Suppressor macrophage treated with lipopolysaccharide for 1 hour (primary cell): ENCODE measurements at places on chromosomes 5 and 9.

DNA sequence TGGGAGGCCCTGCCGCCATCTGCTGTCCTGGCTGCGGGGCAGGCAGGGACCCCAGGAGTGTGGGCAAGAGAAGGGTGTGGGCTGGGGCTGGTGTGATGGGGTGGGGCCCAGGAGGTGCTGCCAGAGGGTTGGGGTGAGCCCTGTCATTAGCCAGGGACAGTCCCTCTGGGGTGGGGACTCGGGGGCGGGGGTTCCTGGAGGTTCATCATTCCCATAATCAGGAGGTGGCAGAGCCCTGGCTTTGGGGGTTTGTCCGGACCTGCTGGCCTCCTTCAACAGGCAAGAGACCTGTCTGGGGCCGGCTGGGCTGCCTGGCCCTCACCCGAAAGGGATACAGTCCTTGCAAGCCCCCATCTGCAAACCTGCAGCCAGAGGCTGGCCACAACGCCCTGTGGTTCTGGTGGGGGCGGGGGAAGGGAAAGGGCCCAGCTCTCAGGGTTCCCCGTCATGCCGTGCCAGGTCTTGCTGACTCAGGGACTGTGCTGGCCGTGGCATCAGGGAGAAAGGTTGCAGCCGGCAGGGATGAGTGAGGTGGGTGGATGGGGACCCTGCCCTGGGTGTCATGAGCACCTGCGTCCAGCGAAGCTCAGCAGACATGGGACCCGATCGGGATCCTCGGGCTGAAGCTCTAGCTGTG is 65.2 kb downstream of the MRPL36 start:
- no peak for DNase-seq

GRCh38 chr9:88651682-88652633 is 117.0 kb downstream of the NXNL2 start:
- DNase-seq = peak; percentile 84

DNA sequence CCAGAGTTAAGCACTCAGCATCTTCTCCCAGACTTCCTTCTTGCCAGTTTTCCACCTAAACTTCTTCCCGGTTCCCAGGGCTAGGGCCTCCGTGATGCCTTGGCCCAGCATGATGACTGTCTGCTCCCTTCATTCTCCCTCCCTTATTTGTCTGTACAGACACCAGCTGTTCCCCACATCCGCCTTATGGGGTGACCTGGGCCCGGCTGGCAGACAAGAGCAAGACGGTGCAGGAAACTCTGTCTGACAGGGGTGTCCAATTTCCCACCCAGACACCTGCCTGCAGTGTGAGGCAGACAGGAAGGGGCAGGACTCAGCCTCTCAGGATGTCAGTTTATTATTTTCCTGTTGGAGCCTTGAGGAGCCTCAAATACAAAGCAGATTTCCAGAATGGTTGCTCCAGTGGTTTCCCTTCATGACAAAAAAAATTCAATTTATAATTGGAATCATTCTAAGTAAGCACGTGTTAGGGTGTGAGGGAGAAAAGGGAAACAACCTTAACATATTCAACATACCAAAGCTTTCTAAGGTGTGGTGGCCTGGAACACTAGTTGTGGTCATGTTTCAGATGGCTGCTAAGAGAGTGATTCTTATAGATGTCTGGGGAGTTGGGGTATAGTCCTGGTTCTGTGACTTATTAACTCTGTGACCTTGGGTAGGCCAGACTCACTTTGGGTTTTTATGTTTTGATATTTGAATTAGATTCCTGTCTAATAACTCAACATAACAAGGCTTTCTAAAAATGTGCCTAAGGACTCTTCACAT is 234.5 kb downstream of the PAPPA start:
- no peak for DNase-seq

DNA sequence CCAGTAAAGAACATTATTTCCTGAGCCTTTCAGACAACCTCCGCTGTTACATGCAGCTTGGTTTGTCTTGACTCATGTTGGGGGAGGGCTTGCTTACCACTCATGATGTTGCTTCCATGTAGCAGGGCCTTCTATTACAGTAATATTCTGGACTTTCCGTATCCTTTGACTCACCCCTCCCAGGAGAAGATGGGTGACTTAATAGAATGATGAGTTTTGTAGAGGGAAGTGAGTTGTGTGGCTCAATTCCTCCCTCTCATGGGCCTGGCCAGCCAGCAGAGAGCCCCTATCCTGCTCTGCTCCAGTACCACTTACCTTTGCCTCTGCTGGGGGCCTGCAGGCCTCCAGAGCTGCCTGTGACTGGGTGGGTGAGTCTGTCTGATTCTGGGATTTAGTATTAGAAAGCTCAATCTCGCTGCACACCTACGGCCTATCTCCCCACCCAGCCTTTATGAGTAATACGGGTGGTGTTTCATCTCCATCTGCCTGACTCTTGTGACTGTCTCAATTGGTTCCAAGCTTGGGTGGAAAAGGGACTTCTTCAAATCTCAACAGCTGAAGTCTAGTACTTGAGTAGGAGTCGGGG is 52.6 kb upstream of the KLF9 start:
- DNase-seq = peak; percentile 98

GRCh38 chr5:80225189-80225933 is 30.5 kb downstream of the SERINC5 start:
- DNase-seq = no peak

- no peak for DNase-seq
Measured at GRCh38 chr5:137741718-137742117, 5.8 kb upstream of the KLHL3 start.

DNA sequence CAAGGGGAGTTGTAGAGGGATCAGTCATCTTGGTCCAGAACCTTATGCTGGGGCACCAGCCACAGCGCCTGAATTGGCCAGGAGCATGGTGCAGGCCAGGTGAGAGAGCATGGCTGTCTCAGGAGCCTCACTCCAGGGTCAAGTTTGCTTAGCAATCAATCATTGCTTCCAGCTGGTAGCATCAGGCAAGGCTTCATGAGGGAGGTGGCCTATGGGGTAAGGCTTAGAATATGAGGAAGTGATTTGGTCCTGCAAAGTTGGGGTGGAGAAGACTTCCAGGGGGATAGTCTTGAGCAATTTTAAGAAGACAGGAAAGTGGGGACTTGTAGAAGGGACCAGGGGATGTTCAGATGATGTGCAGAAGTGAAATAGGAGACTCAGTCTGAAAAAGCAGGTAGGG is 53.9 kb upstream of the PITX1 start:
- no peak for DNase-seq

DNA sequence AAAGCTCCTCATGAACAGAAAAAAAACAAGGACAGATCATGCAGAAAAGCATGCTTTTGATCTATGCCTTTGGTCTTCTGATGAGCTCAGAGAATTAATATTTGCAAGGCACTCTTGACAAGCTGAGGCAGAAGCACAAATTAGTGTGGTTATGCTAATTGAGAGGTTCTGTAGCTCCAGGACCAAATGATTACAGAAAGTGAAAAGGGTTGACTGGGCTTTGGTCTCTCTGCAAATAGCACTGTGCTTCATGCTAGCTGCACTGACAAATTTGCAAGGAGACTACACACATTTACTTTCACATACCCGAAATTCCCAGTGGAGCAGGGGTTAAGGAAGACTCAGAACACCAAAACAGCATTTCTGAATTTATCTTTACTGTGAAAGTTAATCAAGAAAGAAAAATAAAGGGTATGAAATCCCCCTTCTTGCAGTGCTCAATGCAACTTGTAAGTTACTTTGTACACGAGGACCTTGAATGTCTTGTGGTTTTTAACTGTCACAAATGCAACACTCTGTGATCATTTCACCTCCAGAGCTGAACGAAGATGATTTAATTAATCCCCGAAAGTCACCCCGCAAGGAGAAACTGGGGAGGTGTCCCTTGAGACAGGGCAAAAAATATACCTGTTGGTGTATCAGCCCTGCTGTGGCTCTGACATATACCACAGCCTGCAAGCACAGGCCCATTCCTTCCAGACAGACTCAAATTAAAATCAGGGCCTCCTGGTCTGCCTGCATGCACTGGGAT is 11.9 kb downstream of the RAPGEF1 start:
- no peak for DNase-seq

- DNase-seq = no peak
Measured at GRCh38 chr9:94150279-94150828, 66.1 kb downstream of the PTPDC1 start.

DNA sequence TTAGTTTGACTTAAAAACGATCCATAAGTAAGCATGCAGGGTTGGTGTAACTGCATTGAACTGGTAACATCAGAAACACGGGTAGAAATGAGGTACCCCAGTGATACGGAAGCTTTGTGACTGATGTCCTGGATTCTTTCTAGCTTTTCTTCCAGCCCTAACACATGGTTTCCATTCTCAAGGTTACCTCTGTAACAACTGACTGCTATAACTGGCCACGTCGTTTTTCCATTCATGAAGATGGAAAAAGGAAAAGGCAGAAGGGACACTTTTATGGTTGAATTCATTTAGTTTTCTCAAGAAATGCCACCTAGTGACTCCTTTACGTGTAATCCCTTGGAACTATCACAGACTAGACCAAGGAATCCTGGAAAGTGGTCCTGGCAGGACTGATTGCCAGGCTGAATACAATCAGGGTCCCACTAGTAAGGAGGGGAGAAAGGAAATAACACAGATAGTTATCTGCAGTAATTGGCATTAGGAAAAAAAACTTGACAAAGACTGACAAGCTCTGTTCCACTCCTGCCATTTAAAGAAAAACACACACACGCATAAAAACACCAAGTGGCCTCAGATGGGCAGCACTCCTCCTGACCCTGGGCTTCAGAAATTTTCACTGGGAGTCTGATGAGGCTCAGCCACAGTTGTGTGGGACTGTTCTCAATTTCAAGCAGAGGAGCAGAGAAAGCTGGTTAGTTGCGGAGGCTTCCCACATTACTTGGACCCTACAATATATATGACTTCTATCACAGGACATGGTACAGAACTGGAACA is 77.5 kb upstream of the ZNF169 start:
- no peak for DNase-seq

GRCh38 chr5:168914491-168914890 is 335.3 kb upstream of the PANK3 start:
- DNase-seq = peak; percentile 49

DNA sequence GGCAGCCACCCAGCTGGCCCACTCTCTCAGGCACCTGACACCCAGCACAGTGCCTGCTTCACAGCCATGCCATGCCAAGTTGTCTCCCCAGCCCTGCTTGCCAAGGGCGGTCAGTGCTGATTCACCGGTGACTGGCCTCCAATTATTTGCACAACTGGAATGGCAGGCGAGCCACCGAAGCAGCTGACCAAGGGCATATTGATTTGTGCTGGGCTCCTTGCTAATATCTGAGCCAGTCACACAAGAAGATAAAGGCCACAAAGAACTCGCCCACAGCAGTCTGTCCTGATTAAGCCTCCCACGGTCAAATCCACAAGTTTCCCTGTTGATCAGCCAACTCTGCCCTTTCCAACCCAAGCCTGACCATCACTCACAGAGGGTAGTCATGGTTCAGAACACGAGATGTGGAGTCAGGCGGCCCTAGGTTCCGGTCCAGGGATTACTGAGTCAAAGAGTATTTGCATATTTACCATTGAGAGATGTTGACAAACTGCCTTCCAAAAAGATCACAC is 6.4 kb upstream of the EEIG1 start:
- peak; percentile 49 for DNase-seq

GRCh38 chr9:75233011-75233410 is 144.7 kb downstream of the OSTF1 start:
- no peak for DNase-seq

DNA sequence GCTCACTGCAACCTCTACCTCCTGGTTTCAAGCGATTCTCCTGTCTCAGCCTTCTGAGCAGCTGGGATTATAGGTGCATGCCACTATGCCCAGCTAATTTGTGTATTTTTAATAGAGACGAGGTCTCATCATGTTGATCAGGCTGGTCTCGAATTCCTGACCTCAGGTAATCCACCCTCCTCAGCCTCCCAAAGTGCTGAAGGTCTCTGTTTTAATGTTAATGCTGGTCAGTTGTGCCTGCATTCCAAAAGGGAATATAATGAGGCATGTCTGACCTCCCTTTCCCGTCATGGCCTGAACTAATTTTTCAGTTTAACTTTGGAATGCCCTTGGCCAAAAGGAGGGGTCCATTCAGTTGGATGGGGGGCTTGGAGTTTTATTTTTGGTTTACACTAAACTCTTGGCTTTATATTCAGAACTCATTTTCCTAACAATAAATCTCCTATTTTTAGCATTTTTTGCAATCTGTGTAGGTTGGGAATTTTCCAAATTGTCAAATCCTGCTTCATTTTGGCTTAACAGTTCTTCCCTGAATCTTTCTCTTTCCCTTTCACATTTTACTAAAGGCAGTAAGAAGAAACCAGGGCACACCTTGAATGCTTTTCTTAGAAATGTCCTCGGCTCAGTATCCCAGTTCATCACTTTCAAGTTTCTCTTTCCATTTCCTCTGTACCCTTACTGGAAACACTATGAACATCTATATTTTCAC is 1175.5 kb downstream of the MAT2B start:
- no peak for DNase-seq
